ENCODE measurements at places on chromosomes 4 and X.
A peak's percentile ranks its signal among the peaks of the same experiment; 100 is the strongest.

DNA sequence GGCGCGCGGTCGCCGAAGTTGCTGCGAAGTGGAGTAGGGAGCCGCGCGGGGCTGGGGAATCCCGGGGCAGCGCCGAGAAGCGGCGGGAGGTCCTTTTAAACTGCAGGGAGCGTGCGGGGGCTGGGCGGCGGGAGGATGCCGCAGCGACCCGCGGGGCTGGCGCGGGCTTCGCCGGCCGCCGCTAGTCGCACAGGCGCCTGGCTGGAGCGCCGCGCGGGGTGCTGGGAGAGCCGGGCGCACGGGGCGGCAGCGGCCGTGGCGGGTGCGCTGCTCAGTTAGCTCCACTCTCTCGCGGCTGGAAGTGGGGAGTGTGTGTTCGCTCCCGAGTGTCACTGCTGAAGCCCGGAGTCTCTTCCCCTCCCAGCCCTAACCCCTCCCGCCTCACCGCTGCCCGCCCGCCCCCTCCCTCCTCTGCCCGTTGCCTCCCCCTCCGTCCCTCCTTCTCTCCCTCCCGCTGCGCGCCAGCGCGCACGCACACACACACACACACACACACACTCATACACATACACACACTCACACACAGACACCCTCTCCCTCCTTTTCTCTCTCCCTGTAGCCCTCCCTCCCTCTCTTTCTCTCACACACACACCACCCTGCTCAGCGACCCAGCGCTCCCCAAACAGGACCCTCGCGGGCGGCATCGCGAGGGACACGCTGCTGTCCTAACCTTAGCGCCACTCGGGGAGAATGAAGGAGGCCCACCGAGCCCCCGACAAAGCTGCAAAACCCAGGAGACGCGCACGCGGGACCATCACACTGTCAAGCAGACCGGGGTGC lies at the start of gene NDNF:
Gene NDNF, minus strand, starts transcription at position 312 of the 780 bp plus-strand sequence. CDS start 26,698 bp downstream, outside the sequence.
- peak; percentile 79 for DNase-seq

GRCh38 chr4:42411803-42412202 lies 14.5 kb downstream of the SHISA3 start:
- DNase-seq: no peak

- DNase-seq: peak; percentile 67
Observed at GRCh38 chr4:108683479-108683878, 33.1 kb downstream of the OSTC start.

DNA sequence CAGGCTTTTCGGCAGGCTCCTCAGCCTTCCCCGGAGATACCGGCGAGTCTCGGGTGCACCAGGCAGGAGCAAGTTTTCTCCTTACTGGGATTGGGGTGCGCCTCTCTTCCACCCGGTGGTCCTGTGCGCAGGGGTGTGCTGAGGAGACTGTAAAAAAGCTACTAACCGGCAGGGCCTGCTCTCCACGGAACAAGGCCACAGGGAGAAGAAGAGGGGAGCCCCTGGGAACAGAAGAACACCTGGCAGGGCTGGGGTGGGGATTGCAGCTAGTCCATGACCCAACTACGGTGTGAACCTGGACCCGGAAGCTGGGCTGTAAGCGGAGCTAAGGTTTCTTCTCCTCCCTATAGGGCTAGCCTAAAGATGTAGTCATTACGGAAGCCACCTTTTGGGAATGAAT lies 17.7 kb upstream of the ZIC3 start:
- DNase-seq: no peak

DNA sequence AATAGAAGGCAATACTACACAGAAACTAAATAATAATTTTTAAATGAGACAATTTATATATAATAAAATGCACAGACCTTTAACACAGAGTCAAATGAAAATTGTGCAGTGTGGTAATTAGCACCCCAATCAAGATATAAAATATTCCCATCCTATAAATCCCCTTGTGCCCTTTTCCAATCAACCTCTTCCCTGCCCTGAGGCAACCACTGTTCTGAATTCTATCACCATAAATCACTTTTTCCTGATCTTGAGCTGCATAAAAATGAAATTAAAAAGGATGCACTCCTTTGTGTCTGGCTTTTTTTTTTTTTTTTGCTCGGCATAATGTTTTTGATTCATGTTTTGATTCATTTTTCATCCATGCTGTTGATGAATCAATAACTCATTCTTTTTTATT lies 107.0 kb downstream of the ATP8A1 start:
- DNase-seq: peak; percentile 64

- peak; percentile 75 for DNase-seq
Observed at GRCh38 chr4:76736414-76736813, 161.5 kb downstream of the SOWAHB start.

- DNase-seq: peak; percentile 85
Observed at GRCh38 chrX:11533199-11533651, 132.5 kb downstream of the ARHGAP6 start.

- DNase-seq: peak; percentile 12
Observed at GRCh38 chr4:26116057-26116456, 202.0 kb downstream of the SMIM20 start.

- no peak for DNase-seq
Observed at GRCh38 chrX:24768556-24768955, 74.8 kb downstream of the POLA1 start.

GRCh38 chr4:26723216-26723615 lies 137.4 kb upstream of the STIM2 start:
- DNase-seq: no peak

DNA sequence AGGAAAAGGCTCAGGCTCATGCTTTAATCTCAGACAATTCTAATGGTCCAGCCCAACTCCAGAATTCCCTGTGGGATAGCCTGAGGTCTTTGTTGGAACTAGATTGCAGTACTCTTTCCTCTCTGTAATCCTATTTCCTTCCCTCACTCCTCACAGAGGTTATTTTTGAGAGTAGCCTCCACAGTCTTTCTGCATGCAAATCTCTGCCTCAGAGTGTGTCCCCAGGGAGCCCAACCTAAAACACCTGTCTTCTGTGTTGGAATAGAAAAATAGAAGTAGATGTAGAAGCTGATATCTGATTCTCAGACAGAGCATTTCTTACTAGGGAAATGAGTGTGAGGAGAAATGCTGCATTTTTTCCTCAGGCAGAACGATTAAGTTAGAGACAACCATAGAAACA lies 915.5 kb upstream of the EPHA5 start:
- DNase-seq: no peak

GRCh38 chrX:15483891-15484290 lies 9.2 kb downstream of the PIR start:
- no peak for DNase-seq

GRCh38 chr4:1309261-1310010 lies 19.7 kb downstream of the MAEA start:
- peak; percentile 85 for DNase-seq
